CD4-positive, alpha-beta T cell treated with Interleukin-6 at 100 ng/mL for 8 hours (primary cell): ENCODE measurements at places on chromosomes 7 and 10.

DNA sequence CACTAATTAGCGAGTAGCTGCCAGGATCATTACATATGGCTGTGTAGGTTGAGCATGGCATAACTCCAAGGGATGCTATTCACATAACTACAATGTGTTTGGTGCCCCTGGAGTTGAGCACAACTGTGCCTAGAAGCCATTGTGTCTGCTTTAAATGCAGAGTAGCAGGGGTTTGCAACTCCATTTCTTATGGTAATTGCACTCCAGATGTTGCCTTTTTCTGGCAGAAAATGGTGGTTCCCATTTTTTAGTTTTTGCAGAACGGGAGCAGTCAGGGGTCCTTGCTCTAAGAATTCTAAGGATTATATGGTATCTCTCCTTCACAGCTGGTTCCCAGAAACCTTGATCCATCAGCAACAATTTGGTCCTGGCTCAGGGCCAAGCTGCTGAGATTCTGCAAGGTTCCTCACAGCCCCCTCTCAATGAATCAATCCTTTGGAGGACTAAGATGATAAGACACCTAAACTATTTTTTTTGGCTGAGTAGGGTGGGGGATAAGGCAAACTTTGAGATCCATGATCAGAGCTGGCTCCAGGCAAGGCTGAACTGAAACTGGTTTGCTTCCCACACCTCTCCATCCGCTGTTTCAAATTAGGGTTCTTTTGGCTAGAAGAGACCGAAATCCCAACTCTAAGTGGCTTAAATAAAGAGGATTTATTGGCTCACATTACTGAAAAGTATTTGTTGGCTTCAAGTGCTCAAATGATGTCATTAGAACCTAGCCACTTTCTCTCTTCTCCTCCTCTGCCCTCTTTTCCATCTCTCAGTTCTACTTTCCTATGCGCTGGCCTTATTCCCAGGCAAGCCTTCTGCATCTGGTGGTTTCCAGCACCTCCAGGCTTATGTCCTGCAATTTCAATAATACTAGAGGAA is 97.5 kb upstream of the CCDC6 start:
- DNase-seq, result no peak

DNA sequence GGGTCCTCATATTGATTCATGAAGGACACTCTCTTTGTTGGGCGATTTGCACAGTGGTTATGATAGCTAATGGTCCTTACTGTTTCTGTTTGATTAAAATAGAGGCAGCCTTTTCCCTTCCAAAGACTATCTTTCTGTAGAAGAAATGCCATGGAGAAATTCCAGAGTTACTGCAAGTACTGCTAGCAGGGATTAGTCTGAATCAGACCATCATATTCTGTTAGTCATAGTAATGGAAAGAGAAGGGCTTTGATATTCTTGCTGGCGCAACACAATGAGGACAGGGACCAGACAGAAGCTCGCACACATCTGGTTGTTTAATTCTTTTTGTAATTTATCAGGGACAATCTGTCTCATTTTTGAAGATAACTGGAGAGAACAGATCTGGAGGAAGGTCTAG is 304.5 kb upstream of the FZD8 start:
- no peak for DNase-seq

DNA sequence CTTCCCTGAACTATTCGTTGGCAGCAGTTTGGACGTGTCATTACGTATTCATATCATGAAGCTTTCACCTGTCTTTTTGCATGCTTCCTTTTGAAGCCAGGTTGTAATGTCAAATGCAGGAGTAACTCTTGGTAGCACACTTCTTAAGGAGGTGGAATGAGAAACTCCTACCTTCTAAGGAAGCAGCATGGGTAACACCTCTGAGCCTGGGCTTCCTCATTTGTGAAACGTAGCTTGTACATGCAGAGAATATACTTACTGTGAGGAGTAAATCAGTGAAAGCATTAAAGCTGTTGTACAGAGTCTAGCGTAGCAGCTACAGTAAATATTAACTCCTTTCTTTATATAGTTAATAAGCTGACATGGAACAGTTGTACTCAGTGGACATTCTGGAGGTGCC is 21.1 kb downstream of the CUL1 start:
- DNase-seq, result no peak

DNA sequence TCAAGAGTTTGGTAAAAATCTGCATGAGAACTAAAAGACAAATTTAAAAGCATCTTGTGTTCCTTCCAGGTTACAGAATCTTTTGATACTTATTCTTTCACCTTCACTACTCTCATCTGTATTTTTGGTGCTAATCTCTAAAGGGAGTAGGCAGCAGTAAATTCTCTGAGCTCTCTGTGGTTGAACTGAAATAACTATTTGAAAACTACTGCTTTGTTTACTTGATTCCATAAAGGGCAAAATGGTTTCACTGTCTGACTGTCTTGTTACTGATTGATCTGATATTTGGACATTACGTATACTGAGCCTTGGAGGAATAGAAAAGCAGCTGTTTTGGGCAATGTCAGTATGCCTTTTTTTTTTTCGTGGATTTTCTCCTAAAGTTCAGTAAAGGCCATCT is 103.3 kb downstream of the CHRM2 start:
- DNase-seq, result no peak
